ENCODE measurements at places on chromosomes 5 and 9.

- no peak for DNase-seq
Observed at GRCh38 chr5:173753307-173754168, 134.6 kb upstream of the CPEB4 start.

GRCh38 chr5:150109921-150110320 lies 23.6 kb upstream of the CSF1R start:
- DNase-seq, result no peak

- no peak for DNase-seq
Observed at GRCh38 chr9:83209188-83209731, 146.3 kb upstream of the RASEF start.

GRCh38 chr5:26622947-26623346 lies 415.4 kb downstream of the CDH9 start:
- no peak for DNase-seq

- DNase-seq, result no peak
Observed at GRCh38 chr5:111122398-111122797, 30.2 kb downstream of the WDR36 start.

DNA sequence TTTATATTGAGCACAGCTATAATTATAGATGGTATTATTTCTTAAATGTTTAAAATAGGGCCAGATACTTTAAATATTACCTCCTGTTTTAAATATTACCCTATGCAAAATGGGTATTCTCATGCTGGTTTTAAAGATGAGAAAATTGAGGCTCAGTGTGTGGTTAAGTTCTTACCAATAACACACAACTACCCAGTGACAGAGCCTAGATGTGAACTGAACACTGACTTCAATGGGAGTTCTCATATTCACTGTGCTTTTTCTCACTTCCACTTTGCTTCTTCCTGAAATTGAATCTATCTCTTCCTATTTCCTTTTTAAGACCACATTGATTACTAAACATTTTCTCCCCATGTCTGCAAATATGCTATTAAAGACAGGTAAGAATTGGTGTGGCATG lies 135.8 kb upstream of the TUSC1 start:
- no peak for DNase-seq

DNA sequence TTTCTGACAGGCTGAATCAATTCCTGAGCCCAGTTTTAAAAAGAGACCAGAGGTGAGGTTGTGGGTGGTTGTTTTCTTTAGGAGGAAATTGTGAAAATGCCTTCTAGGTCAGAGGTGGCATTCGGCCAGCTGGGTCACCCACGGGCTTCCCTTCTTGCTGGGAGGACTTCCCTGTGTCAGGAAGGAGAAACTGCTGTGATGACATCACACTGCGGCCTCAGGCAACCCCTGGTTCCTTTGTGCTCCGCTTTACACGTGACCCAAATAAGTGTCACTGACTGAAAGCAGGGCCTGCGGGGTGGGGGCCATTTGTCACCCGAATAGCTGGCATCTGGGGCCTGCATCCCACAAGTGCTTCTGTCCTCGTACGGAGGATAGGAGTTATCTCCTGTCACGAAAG lies 39.7 kb downstream of the FABP6 start:
- DNase-seq, result no peak

- DNase-seq, result no peak
Observed at GRCh38 chr5:149154650-149155049, 13.4 kb downstream of the ABLIM3 start.

- DNase-seq, result no peak
Observed at GRCh38 chr5:118326481-118327045, 661.8 kb downstream of the DTWD2 start.

- DNase-seq, result no peak
Observed at GRCh38 chr9:121655231-121655755, 3.9 kb downstream of the DAB2IP start.

DNA sequence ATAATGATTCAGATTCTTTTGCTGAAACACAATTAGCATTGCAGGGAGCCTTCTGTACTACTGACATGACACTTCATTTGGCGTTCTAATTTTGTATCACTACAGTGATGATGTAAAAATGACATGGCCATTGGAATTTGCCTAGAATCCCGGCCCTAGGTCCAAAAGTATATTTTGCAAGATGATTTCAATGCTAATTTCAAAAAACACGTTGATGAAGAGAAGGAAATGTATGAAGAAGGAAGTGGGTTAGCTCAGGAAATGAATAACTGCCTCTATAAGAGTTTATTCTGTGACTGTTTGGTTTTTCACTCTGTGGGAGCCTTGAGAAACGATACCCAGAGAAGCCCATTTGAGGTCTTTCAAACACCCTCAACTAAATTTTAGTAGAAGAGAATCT lies 59.3 kb downstream of the OSTF1 start:
- no peak for DNase-seq

All from stimulated activated CD8-positive, alpha-beta memory T cell treated with anti-CD3 and anti-CD28 coated beads, Interleukin-7, amount 100 ng/mL, for 1 hour (primary cell).